Activated CD4-positive, alpha-beta memory T cell treated with anti-CD3 and anti-CD28 coated beads, Interleukin-2, amount 10 ng/mL, durations not matched to agents 7 days and 5 days (primary cell): ENCODE measurements at places on chromosomes 2 and 18. TPM values are rescaled to one million over a fixed set of nuclear protein-coding genes. Genes with fewer than 3 reads are reported as not detected.

ALK gene
- total RNA-seq = not detected

POTEI gene
- total RNA-seq = not detected

FIGN gene
- not detected for total RNA-seq

DNA sequence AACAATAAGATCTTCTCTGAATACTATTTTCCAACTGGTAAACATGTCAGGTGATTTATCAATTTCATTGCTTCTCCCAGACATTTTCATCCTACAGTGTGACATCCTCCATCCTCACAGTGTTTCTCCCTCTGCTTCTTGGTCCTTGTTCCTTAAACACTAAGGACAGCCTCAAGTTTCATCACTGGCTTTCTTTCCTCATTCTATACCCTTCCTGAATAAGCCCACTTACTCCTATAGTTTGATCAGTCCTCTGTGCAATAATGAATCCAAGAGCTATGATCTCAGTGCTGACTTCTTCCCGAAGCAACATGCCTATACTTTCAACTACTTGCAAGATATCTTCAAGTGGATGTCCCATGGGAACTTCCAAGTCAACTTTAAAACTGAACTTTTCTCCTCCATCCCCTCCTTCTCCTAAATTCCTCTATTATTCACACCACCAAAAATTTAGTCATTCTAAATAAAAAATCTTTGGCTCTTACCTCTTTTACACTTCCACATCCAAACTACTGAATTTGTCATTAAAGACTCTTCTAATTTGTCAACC, 87.6 kb downstream of the FAM228A start:
- H3K27ac ChIP-seq = no peak overlapping the region
- H3K4me1 ChIP-seq = peaks cover 18% of the 10 kb centered on the region
- DNase-seq = no peak
- H3K36me3 ChIP-seq = peaks cover 39% of the 10 kb centered on the region

DNA sequence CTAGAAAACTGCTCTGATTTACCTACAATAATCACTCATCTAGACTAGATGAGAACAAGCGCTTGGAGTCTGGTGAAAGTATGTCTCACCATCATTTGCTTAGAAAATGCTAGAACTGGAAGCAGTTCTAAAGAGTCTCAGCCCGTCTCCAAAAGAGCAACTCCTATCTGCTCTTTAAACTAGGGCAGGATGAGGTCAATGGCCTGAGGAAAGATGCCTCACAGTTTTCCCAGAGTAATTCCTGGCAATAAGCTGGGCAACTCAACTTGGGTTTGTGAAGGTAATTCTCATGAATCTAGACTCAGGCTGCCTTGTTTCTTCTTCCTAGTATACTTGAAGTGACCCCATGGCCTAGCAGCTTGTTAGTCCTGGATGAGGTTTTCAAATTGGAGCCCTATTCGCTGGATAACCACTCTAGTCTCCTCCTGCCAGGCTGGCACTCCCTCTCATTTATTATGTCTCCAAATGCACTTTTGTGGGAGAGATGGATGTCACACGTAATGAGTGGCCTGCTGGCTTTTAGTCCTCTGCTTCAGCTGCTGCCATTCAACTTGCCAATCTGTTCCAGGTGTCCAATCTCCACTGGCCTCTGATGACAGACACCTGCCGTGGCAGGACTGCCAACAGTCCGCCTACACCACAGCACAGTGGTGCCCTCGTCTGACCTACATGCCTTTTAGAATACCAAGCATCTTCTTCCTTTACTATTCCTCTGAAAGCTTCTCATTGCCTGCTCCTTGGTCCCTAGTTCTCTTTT, 80.9 kb downstream of the CABYR start:
- no peak overlapping the region for H3K27ac ChIP-seq
- H3K4me3 ChIP-seq = no peak overlapping the region
- no peaks in the 10 kb centered on the region for H3K4me1 ChIP-seq
- no peaks in the 10 kb centered on the region for H3K36me3 ChIP-seq
- DNase-seq = no peak

- DNase-seq = no peak
- no peaks in the 10 kb centered on the region for H3K36me3 ChIP-seq
- no peaks in the 10 kb centered on the region for H3K27me3 ChIP-seq
Observed at GRCh38 chr2:140918426-140918825, 1212.4 kb downstream of the LRP1B start.

- no peaks in the 10 kb centered on the region for H3K36me3 ChIP-seq
- no peak overlapping the region for H3K27ac ChIP-seq
- H3K4me1 ChIP-seq = no peaks in the 10 kb centered on the region
- H3K27me3 ChIP-seq = peaks cover 21% of the 10 kb centered on the region
Observed at GRCh38 chr2:156884216-156884615, 373.3 kb upstream of the GALNT5 start.

DNA sequence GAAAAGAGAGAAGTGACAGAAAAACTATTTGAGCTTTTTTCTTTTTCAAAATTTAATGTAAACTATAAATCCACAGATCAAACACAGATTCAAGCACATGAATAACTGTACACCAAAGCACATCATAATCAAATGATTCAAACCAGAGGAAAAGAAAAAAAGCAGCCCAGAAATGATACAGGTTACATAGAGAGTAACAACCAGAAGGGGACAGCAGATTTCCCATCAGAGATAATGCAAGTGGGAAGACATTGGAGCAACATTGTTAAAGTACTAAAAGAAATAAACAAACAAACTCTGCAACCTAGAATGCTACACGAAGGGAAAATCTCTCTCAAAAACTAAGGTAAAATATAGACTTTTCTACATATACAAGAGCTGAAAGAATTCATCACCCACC, 34.5 kb downstream of the CMPK2 start:
- H3K4me3 ChIP-seq = no peak overlapping the region
- H3K27me3 ChIP-seq = peaks cover 2% of the 10 kb centered on the region
- H3K4me1 ChIP-seq = peaks cover 32% of the 10 kb centered on the region
